IMR-90 (cell line): ENCODE measurements at places on chromosomes 5 and 9. TPM values are rescaled to one million over a fixed set of nuclear protein-coding genes. Genes with fewer than 3 reads are reported as not detected.

DNA sequence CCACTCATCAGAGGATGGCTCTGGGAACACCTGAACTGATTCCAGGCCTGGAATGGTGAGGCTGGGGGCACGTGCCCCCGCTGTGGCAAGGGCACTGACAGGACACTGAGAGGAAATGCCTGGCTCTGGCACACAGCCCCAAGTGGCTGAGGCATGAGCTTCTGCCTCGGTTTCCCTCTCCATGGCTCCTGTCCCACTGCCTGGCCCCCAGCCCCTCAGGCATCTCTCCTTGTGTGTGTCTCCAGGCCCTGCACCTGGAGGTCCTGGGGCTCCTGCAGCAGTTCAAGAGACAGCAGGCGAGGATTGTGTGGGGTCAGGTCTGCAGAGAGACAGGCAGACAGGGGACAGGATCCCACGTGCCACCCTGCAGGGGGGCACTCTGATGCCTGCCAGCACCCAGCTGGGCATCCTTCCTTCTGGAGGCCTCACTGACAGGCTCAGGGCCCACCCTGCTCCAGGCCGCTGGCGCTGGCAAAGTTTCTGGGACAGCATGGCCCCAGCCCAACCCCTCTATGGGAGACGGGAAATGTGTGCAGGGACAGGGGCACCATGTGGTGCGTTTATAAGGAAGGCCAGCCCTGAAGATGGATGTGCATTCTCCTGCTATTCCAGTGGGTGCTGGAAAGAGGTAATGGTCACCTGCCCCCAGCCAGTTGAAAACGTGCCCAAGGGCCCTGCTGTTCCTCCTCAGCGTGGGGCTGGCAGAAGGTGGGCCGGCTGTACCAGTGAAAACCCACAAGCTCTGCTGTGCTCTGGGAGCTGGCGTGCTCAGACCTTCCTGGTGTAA, 66.0 kb downstream of the RASGEF1C start:
- DNase-seq: no peak
- H3K27me3 ChIP-seq: peaks cover 24% of the 10 kb centered on the region; the same call in 1 of the 2 replicates
- no peak overlapping the region for H3K4me3 ChIP-seq

DNA sequence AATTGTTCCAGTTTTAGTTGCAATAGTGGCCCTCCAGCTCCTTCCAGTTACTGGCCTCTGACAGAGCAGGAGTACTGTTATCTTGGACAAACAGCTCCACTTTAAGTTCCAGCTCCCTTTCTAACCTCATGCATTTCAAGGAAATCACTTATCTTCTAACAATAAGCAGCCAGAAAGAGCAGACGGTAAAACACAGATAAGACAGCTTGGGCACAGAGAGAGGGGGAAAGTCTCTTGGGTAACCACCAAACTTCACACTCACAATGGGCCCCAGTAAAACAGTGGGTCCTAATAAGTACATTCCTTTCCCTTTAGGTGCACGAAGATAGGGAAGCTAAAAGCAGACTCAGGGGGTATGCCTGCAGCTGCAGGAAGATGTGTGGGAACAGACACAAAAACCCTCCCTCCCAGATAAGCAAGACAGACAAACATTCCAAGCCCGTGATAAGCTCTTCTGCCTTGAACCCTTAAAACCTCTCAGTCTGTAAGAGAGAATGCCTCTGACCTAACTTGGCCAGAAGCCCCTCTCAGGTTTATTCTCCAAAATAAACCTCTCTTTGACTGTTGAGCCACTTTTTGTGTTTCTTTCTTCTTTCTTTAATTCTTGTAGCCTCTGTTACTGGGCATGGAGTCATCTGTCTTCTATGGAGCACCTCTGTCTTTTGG, 30.8 kb downstream of the OR1J1 start:
- peaks cover 16% of the 10 kb centered on the region for H3K4me1 ChIP-seq
- no peaks in the 10 kb centered on the region for H3K36me3 ChIP-seq
- peak overlapping the region; percentile 60; the same call in 1 of the 2 replicates for H3K27ac ChIP-seq
- peak; percentile 92 for DNase-seq

GRCh38 chr9:22307013-22307711, 139.5 kb upstream of the DMRTA1 start:
- H3K27me3 ChIP-seq: no peaks in the 10 kb centered on the region; the same call in 1 of the 2 replicates
- no peak overlapping the region for H3K27ac ChIP-seq
- H3K4me1 ChIP-seq: no peaks in the 10 kb centered on the region
- DNase-seq: peak; percentile 55
- H3K4me3 ChIP-seq: no peak overlapping the region

GRCh38 chr9:88925481-88925880, 65.8 kb upstream of the S1PR3 start:
- no peak overlapping the region for H3K4me3 ChIP-seq
- peaks cover 2% of the 10 kb centered on the region; the same call in 1 of the 2 replicates for H3K27me3 ChIP-seq
- H3K27ac ChIP-seq: no peak overlapping the region

DNA sequence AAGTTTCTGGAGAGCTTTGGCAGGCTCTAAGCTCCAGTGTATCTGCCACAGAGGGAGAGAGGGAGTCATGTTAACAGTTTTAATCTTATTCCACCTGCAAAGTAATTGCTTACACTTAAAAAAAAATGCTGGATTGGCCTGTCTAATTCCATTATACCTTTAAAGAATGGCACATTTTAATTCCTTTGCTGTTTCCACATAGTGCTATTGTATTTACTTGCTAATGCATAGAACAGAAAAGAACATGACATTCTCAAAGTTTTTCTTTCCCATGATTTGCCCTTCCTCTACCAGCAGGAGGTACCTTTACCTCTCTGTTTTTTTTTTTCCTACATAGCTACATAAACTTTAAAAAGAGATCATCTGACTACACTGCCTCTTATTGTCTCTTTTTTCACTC, 318.0 kb downstream of the GLIS3 start:
- no peaks in the 10 kb centered on the region for H3K36me3 ChIP-seq
- no peak overlapping the region for H3K27ac ChIP-seq
- peaks cover 4% of the 10 kb centered on the region for H3K4me1 ChIP-seq
- no peaks in the 10 kb centered on the region for H3K27me3 ChIP-seq

DNA sequence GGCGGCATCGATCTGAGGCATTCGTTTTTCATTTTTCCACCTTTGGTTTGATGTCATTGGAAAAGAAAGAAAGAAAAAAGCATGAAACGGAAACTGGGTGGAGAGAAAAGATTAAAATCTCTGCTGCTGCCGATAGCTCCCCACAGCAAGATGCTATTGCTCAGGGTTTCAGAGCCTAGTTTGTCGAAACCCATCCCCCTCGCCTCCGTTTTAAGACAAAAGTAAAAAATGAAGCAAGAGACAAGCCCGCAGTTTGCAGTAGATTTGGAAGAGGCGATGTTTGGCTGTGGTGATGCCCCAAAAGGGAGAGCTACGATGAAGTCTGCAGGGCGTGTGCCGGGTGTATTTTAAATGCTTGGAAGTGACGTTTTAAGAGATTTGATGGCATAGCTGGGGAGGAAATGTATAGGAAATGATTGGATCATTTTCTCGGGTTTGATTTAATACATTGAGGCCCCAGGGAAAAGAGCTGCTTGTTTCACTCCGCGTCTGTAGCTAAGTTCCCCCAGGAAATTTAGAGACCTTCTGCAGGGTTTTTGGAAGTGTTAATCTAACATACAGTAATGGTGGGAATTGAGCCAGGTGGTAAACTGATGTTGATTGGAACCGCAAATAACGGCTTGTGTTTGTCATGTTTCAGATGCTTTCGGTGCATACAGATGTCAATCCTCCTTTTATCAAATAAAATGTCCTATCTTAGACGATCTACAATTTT, 909 bp downstream of the NDFIP1 start:
- H3K27me3 ChIP-seq: no peaks in the 10 kb centered on the region
- H3K4me1 ChIP-seq: peaks cover 4% of the 10 kb centered on the region
- no peaks in the 10 kb centered on the region for H3K36me3 ChIP-seq
- H3K4me3 ChIP-seq: peak overlapping the region; percentile 82

- H3K27me3 ChIP-seq: no peaks in the 10 kb centered on the region
- no peak overlapping the region for H3K4me3 ChIP-seq
- no peak overlapping the region for H3K27ac ChIP-seq
- no peak for DNase-seq
- H3K4me1 ChIP-seq: peaks cover 2% of the 10 kb centered on the region; the same call in 1 of the 2 replicates
Measured at GRCh38 chr5:33115467-33115866, 325.3 kb upstream of the TARS1 start.

DNA sequence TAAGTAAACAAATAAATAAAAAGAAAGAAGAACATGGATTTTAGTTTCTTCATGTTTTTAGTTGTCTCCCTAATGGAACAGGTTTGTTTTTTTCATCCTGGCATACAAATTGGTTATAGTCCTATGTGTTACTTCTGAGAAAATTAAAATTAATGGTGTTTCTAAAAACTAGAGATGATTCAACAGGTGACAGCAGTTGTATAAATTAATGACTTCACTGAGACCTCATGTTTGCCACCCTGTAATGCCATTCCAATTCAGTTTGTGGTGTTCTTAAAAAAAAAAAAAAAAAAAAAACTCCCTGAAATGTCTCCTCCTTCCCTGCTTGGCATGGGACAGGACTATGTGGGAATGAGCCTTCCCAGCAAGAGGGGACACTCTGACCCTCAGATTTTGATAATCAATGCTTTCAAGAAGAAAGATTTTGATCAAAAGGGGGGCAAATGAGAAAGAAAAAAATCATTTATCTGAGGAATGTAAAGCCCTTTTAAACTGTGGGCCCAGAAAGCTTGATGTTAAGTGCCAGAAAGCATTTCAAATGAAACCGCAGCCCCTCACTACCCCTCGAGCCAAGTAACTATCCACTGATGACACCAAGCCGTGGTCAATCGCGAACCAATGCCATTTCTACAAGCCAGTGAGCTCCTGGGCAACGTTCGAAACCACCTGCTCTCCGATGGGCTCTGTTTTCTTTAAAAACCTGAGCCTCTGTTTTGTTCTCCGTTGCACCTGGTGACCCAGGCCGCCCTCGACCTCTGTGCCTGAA, 941 bp downstream of the EXD3 start:
- H3K27ac ChIP-seq: peak overlapping the region; percentile 16; the same call in 1 of the 2 replicates
- H3K4me3 ChIP-seq: peak overlapping the region; percentile 79
- no peak for DNase-seq
- H3K4me1 ChIP-seq: peaks cover 5% of the 10 kb centered on the region; the same call in 1 of the 2 replicates
- peaks cover 3% of the 10 kb centered on the region; the same call in 1 of the 2 replicates for H3K36me3 ChIP-seq

- no peak overlapping the region for H3K27ac ChIP-seq
- H3K4me3 ChIP-seq: no peak overlapping the region
- no peaks in the 10 kb centered on the region for H3K36me3 ChIP-seq
- H3K4me1 ChIP-seq: no peaks in the 10 kb centered on the region
Measured at GRCh38 chr9:109417054-109417453, 81.1 kb downstream of the PTPN3 start.

- no peaks in the 10 kb centered on the region for H3K36me3 ChIP-seq
- no peaks in the 10 kb centered on the region for H3K4me1 ChIP-seq
- H3K27ac ChIP-seq: no peak overlapping the region
- H3K27me3 ChIP-seq: no peaks in the 10 kb centered on the region; the same call in 1 of the 2 replicates
Measured at GRCh38 chr5:170614720-170615119, 110.9 kb downstream of the KCNIP1 start.

DNA sequence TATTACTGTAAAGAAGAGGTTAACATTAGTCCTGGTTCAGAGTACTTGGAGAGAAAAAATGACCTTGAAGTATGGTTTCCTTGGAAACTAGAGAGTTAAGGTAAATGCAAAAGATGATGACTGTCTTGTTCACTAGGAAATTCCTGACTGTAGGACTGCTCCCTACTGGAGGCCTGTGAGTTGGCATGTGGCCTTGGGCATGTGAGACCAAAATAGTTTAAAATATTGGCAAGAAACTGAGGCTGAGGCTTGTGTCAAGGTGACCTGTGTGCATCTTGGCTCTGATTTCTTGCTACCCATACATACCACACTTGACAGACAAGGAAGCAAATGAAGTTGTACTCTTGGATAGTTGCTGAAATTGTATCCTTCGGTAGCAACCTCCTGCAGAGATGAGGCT, 96.5 kb downstream of the TARS1 start:
- H3K36me3 ChIP-seq: no peaks in the 10 kb centered on the region; the same call in 1 of the 2 replicates
- no peak overlapping the region for H3K4me3 ChIP-seq
- no peaks in the 10 kb centered on the region for H3K27me3 ChIP-seq
- H3K27ac ChIP-seq: no peak overlapping the region
- H3K4me1 ChIP-seq: no peaks in the 10 kb centered on the region
- DNase-seq: no peak

DNA sequence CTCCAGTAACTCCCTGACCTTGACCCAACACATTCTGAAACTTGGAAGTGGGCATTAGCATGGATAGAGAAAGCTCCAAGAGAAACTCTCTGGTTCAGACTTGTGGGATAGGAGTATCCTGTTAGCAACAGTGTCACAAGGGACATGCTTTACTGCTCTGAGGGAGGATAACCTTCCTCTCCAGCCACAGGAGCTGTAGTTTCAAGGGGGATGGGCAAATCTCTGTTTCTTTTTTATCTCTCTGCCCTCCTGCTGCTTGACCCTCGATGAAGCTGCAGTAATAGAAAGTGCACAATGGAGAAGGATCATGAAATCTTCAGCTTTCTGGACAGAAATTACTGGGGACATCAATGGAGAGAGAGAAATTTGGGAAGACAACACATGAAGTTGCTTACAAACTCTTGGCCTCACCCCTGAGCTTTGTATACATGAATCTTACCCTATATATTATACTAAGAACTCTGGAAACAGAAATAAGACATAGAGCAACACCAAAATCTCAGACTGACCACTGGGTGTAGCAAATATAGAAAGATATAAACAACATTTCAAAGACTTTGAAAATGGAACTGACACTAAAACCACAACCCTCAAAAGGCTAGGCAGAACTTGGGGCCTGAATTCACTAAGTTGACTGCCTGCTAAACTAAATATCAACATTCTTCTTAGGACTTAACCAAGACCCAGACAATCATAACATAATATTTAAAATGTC, 471.0 kb upstream of the MEF2C start:
- H3K4me1 ChIP-seq: no peaks in the 10 kb centered on the region
- no peak overlapping the region for H3K27ac ChIP-seq
- no peak overlapping the region for H3K4me3 ChIP-seq
- no peaks in the 10 kb centered on the region for H3K36me3 ChIP-seq
- H3K27me3 ChIP-seq: no peaks in the 10 kb centered on the region
- no peak for DNase-seq

GRCh38 chr9:19145881-19146280, 18.6 kb upstream of the PLIN2 start:
- H3K4me1 ChIP-seq: peaks cover 4% of the 10 kb centered on the region
- no peaks in the 10 kb centered on the region for H3K27me3 ChIP-seq
- no peak overlapping the region for H3K27ac ChIP-seq
- DNase-seq: no peak

- no peak for DNase-seq
- H3K27ac ChIP-seq: peak overlapping the region; percentile 37
- no peaks in the 10 kb centered on the region; the same call in 1 of the 2 replicates for H3K27me3 ChIP-seq
- no peaks in the 10 kb centered on the region for H3K36me3 ChIP-seq
- H3K4me3 ChIP-seq: peak overlapping the region; percentile 75
Measured at GRCh38 chr9:111483439-111483857, 735 bp downstream of the ECPAS start.

GRCh38 chr5:171581781-171582180, 162.3 kb downstream of the FGF18 start:
- no peak for DNase-seq
- H3K4me3 ChIP-seq: no peak overlapping the region
- peaks cover 22% of the 10 kb centered on the region for H3K27me3 ChIP-seq
- H3K36me3 ChIP-seq: no peaks in the 10 kb centered on the region
- no peak overlapping the region for H3K27ac ChIP-seq

GRCh38 chr9:129386812-129387177, 208.7 kb upstream of the IER5L start:
- no peak overlapping the region for H3K27ac ChIP-seq
- no peak for DNase-seq
- H3K4me1 ChIP-seq: peaks cover 4% of the 10 kb centered on the region; the same call in 1 of the 2 replicates
- H3K27me3 ChIP-seq: no peaks in the 10 kb centered on the region

The PCDHB3 gene
- total RNA-seq: under 0.01 and 0.18 TPM in 2 replicates

The C9orf40 gene
- 0.36 and 1.7 TPM in 2 replicates for total RNA-seq

The ZNG1E gene
- 7.9 and 15.8 TPM in 2 replicates for total RNA-seq

The CDKN2A gene
- 11.3 and 17.5 TPM in 2 replicates for total RNA-seq

The CLIC3 gene
- total RNA-seq: 0.18 and 0.28 TPM in 2 replicates

The ANKRD20A1 gene
- under 0.01 and 0.18 TPM in 2 replicates for total RNA-seq
